ENCODE measurements at places on chromosomes 16 and 17.
A peak's percentile ranks its signal among the peaks of the same experiment; 100 is the strongest.

DNA sequence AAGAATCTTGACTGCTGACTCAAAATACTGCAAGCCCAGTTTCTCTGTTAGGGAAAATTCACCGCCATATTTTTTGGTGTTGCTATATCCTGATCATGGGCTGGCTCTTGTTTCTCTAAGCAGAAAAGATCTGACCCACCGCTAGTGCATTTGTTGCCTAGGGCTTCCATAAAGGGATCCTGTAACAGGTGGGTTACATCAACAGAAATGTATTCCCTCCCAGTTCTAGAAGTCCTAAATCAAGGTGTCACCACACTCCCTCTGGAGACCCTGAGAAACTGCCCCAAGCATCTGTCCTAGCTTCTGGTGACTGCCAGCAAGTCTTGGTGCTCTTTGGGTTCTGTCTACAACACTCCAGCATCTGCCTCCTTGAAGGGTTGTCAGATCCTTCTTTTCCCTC, 99.7 kb downstream of the MAF start:
- DNase-seq = no peak

DNA sequence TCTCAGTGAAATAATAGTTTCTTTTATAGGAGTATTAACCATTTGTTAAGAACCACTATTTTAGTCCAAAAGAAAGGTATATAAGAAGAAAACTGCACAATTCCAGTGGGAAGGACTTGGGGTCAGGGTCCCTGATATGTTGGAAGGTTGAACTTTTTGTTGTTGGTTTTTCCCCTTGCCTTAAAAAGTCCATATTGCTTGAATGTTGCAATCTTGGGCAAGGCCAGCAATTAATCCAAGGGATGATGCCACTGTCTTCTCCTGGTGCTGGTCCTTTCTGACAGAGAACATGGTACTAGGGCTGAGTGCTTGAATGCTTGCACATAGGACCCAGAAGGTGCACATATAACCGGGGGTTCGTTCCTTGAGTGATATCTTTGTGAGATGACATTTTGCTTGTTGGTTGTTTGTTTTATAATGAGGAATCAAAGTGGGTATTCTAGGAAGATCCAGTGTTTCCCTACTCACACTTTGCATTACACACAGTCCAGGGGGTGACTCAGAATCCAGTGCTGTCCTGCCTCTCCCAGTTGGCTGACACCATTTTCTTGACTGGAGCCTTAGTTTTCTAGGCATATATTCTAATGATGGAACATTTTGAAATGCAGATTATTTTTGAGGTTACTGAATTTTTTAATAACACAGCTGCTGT, 54.9 kb downstream of the SIAH1 start:
- DNase-seq = no peak

- DNase-seq = no peak
Observed at GRCh38 chr17:78653382-78653781, 76.2 kb upstream of the DNAH17 start.

GRCh38 chr17:45326626-45327025, 9.8 kb upstream of the MAP3K14 start:
- DNase-seq = no peak

GRCh38 chr16:81451753-81452680, 7.4 kb downstream of the CMIP start:
- peak; percentile 36 for DNase-seq

- no peak for DNase-seq
Observed at GRCh38 chr17:61494325-61495160, 42.3 kb downstream of the TBX4 start.

DNA sequence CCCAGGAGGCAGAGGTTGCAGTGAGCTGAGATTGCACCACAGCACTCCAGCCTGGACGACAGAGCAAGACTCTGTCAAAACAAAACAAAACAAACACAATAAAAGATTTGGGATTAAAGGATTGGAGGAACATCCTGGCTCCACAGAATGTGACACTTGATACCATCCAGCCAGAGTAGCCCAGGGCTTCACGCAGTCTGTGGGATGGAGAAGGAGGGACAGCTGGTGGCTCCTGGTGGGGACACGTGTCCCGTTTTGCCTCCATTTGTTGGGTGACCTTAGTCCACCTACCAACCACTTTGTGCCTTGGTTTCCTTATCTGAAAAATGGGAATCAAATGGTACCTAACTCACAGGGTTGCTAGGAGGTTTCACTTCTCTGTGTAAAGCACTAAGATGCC, 12.4 kb upstream of the CYB561 start:
- no peak for DNase-seq

DNA sequence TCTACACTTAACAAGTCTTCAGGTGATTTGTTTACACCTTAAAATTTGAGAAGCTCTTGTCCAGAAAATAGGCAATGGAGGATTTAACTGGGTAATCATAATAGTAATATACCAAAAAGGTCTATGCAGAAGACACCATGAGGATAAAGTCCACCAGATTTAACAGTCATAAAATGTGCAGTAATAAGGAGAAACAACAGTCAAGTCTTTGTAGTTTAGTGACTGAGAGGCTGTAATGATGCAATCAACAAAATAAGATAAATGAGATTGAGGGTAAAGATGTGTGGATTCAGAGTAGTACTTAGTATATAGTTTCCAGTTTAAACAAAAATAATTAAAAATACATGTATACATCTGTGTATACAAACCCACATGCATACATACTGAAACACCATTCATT, 91.2 kb downstream of the STXBP4 start:
- DNase-seq = no peak

- peak; percentile 40 for DNase-seq
Observed at GRCh38 chr17:16911141-16911937, 60.6 kb downstream of the TNFRSF13B start.

GRCh38 chr16:84677017-84677803, 22.6 kb upstream of the USP10 start:
- DNase-seq = no peak

DNA sequence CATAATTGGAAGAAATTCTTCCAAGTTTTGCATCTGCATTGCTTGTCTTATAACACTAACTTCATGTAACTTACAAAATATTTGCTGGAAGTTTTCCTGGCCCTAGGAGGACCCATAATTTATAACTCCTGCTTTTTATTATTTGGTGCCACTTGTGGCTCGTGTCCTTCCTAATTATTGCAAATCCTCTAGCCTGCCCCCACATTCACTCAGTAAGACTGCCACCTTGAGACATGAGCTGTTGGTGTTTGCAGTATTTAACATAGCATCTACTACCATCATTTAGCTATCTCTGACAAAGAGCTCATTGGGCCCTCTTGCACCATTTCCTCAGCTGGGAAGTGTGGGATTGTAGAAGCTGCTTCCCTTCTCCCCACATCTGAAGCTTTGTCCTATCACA, 49.5 kb downstream of the FTO start:
- DNase-seq = no peak

DNA sequence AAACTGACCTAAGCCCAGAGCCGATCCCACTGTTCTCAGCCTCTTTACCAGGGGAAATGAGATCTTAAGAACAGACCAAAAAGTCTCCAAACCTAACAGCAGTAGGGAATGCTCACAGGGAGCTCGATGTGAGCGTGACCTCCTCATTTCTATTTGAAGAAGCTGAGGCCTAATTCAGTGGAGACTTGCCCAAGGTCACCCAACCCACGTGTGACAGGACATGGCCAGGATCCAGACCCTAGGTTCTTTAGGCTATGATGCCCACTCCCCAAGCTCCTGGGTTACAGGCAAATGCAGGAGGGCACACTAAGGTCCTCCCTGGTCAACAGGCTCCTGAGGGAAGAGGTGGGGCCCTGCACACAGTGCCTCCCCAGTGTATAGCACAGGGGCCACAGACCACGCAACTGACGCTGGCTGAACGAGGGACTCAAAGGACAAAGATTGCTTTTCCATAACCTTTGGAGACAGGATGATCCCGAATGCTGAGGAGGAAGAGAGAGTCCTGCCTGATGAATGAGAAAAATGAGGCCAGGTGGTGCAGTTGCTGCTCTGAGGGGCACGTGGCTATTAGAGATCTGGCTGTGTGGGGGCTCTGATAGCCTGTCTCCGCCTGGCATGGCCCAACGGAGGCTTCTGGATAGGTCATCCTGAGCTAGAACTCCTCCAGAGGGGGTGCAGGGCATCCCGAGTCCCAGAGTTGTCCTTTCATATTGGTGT, 24.0 kb downstream of the MAP3K14 start:
- no peak for DNase-seq

DNA sequence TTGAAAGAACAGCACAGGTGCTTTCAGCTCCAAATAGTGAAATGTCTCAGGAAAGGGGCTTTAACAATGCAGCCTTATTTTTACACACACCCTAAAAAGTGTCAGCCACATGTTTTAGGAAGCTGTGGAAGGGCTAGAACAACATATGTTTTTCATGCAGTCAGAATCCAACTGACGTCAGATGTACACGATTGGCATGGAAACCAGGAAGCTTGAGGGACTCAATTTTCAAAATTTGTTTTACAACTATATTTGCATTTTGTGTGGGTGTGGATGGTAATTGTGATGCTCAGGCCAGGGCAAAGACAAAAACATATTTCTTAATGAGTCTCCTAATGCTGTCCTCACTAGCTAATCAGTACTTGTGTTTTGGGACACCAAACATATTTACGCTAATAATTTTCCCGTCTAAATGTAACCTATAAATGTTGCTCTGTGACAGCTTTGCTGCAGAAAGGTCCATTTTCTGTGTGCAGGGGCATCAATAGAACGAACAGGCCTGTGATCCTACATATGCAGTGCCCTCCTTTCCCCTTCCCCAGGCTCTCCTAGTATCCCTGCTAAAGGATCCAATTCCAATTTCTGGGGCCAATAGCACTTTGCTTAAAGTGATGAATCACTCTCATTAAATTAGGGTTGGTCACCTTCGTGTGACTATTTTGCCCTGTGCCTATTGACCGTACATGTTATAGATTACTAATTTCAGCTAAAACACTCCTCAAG, 434.0 kb upstream of the CDH5 start:
- no peak for DNase-seq

- DNase-seq = no peak
Observed at GRCh38 chr17:80930335-80931279, 61.0 kb upstream of the CHMP6 start.

- DNase-seq = no peak
Observed at GRCh38 chr17:79369532-79369931, 241.3 kb downstream of the RBFOX3 start.

DNA sequence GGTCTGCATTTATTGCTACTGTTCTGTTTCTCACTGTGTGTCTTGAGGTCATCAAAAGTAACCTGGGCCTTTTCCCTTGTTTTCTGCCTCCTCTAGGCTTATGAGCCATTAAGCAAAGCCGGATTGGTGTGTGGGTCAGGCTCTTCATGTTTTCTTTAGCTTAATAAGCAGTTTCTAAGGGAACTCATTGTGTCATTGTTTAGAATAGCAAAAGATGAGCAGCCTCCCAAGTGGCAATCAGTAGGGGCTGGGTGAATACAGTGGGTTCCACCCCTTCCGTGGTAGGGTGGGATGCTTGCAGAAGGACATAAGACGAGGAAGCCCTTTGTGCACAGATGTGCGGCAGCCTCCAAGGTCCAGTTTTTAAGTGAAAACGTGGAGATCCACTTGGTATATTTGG, 34.5 kb downstream of the ABCC1 start:
- no peak for DNase-seq

- DNase-seq = no peak
Observed at GRCh38 chr17:14261406-14261805, 24.7 kb upstream of the CDRT15 start.

- DNase-seq = no peak
Observed at GRCh38 chr17:45672301-45672700, 111.8 kb upstream of the CRHR1 start.

DNA sequence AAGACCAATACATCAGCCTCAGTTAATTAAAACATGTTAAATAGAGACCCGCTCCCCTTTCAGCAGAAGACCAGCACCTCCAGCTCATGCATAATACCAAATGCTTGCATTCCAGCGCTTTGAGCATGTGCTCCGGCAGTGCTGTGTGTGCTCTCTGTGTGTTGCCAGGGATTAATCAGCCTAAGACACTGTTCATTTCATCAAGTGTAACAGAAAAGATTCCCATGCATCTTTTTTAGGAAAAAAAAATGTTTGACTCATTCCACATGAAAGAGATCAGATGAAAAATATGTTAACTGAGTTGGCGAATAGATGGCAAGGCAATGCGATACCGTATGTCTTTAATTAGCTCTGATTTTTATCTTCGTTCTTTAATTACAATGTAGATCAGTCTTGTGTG, 187.6 kb downstream of the RPTOR start:
- DNase-seq = no peak

DNA sequence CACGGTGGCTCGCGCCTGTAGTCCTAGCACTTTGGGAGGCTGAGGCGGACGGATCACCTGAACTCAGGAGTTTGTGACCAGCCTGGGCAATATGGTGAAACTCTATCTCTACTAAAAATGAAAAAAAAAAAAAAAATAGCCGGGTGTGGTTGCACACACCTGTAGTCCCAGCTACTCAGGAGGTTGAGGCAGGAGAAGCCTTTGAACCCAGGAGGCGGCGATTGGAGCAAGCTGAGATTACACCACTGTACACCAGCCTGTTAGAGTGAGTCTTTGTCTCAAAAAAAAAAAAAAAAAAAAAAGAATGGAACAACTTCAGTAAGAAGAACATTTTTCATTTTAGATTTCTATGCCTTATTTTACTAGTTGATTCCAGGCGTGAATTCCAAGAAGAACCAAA, 2.7 kb downstream of the NUP85 start:
- no peak for DNase-seq

GRCh38 chr17:10626390-10626789, 30.7 kb downstream of the MYH3 start:
- no peak for DNase-seq

DNA sequence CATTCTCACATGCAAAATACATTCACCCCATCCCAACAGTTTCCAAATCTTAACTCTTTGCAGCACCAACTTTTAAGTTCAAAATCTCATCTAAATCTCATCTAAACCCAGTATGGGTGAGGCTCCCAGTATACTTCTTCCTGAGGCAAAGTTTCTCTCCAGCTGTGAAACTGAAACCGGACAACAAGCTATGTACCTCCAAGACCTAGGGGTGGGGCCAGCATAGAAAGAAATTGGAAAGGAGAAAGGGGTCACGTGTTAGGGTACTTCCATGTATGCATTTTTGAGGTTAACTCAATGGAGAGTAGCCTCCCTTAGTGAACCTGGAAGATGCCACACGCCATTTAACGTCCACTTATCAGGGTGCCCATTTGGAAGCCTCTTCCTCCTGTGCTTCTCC, 23.9 kb upstream of the LRRC75A start:
- DNase-seq = no peak

GRCh38 chr17:3669548-3669947, 936 bp downstream of the EMC6 start:
- DNase-seq = no peak
